ENCODE measurements at places on chromosomes 5 and 9.

DNA sequence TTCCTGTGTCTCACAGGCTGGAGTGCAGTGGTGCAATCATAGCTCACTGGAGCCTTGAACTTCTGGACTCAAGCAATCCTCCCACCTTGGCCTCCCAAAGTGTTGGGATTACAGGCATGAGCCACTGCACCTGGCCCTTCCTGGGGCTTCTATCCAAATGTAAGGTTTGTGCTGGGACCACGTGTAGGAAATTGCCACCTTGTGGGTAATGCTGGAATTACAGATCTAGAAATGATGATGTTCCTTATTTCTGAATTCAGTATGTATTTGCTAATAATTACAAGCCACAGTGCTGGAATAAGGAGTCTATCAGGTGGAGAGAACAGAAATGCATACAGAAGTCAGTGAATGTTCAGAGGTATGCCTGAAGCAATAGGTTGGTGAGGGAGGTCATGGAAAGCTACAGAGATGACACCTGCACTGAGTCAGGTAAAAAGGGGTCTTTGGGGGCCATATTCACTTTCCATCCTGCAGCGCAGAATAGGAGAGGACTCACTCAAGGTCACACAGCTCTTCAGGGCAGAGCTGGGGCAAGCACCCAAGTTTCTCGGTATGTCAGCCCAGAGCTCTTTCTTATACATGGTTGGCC lies 8.8 kb upstream of the IGFBPL1 start:
- peak; percentile 27 for DNase-seq

DNA sequence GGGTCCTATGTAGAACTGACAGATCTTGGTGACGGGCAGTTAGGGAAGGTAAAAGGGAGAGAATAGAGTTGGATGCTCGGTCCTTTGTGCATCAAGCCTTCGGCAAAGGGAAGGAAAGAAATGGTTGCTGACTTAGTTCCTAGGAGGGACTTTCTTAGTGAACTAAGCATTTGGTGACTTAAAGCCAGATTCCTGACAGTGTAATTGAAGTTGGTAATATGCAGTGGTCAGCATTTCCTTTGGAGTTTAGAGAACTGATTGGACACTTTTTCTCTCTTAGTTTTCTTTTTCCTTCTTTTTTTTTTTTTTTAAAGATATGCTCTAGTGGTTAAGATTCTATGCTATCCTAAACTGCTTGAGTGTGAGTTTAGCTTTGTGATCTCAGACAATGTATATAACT lies 2.3 kb downstream of the CLTA start:
- DNase-seq: no peak

GRCh38 chr9:113737517-113738271 lies 138.4 kb upstream of the ZNF618 start:
- DNase-seq: peak; percentile 56

- no peak for DNase-seq
These were observed 17.1 kb downstream of the ENG start for GRCh38 chr9:127837346-127837745.

- peak; percentile 27 for DNase-seq
These were observed 796 bp downstream of the LNPEP start for GRCh38 chr5:96936431-96937320.

DNA sequence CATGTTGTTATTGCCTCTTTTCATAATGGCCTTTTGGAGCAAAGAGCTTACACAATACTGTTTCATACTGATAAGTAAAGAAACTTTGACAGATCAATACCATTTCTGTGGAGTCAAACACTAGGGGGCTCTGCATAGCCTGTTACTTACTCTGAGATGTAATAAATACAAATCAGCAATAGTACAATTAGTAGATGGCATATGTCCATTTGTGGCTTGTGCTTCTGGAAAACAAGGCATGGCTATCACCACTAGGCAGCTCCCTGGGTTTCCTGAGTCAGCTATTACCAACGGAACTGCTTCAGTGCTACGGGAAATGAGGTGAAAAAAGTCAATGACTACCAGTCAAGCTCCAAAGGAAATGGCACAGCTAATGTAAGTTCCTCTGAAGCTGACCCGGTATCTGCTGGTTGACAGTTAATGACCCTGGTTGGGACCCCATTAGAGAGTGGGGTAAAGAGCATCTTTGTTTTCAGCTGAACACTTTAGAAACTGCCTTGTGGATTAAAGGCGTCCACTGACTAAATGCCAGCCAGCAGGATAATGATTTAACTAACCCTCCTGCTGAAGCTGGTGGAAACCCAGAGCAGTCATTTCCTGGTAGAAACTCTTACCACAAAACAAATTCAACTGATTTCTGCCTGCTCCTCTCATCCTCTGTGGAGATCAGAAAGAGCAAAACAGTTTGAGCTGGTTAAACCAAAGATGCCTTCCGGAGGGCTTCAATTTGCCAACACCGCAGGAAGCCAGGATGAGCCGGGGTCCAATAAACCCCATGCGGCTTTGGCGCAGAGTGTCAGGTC lies 69.0 kb upstream of the FAM169A start:
- peak; percentile 75 for DNase-seq

DNA sequence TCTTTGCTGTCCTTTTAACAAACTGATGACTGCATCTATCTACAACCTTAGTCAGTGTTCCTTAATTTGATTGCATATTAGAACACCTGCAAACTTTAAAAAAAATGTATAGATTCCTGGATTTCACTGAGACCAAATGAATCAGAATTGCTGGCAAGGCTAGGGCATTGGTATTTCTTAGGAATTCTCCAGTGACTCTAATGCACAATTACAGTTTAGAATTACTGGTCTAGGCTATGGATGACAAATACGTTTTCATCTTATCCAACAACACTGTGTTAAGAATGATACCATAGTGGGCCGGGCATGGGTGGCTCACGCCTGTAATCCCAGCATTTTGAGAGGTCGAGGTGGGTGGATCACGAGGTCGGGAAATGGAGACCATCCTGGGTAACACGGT lies 545.9 kb upstream of the RIOK2 start:
- DNase-seq: peak; percentile 18

- no peak for DNase-seq
These were observed 144.7 kb downstream of the APBA1 start for GRCh38 chr9:69527454-69527853.

DNA sequence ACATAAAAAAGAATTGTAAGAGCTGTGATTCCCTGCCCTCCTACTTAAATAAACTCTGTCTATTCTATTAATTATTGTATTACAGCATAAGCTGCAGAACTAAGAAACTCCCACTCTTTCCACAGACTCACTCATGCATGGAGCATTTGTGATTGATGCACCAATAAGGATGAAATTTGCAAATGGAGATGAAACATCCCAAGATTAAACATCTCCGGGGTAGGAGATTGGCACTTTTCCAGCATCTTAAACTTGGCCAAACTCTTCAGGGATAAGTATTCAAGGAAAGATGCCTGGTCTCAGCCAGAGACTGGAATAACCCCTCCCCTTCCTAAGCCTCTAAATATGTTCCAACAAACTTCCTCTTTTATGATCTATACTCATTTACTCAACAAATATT lies 472.0 kb downstream of the ACTL7B start:
- DNase-seq: peak; percentile 18

DNA sequence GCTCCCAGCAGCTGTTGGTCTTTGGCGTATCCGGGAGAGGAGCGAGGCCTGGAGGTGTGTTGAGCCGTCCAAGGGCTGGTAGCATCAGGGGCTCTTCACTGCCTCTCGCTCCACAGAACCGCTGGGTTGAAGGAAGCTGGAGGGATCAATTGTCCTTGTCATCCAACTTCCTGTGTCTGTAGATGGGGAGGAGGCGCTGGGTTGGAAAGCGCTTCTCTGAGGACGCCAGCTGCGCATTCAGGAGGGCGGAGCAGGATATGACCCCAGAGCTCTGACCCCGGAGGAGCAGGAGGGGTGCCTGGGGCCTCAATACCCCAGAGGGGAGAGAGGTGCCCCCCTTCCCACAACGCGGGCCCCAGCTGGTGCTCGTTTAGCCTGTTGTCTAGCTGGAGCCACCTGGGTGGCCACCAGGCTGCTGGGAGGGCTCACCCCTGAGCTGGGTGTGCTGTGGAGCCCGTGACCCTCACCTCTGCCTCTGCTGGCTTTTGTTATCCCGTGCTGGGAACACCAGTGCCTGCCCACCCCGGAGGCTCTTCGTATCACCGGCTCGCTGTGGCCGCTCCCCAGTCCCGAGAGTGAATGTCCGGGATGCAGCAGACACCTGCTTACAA lies 2.0 kb upstream of the DBH start:
- no peak for DNase-seq

- DNase-seq: no peak
These were observed 62.1 kb upstream of the FANCC start for GRCh38 chr9:95379630-95380029.

DNA sequence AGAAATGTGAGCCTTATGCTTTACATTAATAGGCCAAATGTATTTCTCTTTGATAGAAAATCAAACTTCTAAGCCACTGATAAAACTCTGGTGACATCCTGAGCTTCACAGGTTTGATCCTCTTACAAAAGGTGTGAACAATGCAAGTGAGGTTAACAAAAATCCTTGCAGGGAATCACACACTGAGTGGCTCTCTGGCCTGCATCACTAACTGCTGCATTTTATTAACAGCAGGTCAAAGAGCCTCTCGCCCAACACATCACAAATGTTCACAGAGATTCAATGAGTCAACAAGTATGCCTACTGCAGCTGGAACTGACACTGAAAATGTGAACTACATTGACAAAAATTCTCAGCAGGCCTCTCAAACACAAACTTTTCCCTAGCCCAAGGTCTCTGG lies 122.3 kb downstream of the SEMA5A start:
- DNase-seq: peak; percentile 37

- DNase-seq: peak; percentile 68
These were observed at the start of gene NCS1 for GRCh38 chr9:130172161-130172857. Gene NCS1 (plus strand): TSS chr9:130172404. CDS start chr9:130172664, 260 bp downstream.

GRCh38 chr9:116005205-116005604 lies 148.4 kb upstream of the PAPPA start:
- no peak for DNase-seq

- DNase-seq: peak; percentile 13
These were observed 46.7 kb upstream of the TMC1 start for GRCh38 chr9:72474676-72475075.

- DNase-seq: no peak
These were observed 26.9 kb downstream of the PBX3 start for GRCh38 chr9:125774106-125774505.

GRCh38 chr9:75615284-75615683 lies 275.2 kb upstream of the PCSK5 start:
- no peak for DNase-seq

GRCh38 chr5:57938174-57938557 lies 455.6 kb upstream of the ACTBL2 start:
- no peak for DNase-seq

DNA sequence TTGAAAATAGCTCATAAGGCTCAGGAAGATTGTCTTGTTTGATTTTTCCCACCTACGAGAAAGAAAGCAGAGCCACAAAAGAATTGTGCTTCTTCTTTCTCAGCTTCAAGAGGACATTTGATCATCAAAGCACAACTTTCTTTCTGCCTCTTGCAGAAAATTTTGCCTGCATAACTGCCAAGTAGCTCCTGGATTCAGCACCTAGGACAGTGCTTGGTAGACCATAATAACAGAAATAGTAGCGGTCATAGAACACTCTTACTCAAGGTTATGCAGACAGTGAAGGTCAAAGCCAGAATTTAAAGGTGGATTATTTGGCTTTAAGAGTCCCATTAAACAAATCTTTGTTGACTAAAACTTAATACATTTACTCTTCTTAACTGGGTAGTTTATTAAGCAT lies 594.7 kb upstream of the CCNG1 start:
- DNase-seq: no peak

- peak; percentile 88 for DNase-seq
These were observed 28.6 kb upstream of the SELENOP start for GRCh38 chr5:42840269-42840668.

DNA sequence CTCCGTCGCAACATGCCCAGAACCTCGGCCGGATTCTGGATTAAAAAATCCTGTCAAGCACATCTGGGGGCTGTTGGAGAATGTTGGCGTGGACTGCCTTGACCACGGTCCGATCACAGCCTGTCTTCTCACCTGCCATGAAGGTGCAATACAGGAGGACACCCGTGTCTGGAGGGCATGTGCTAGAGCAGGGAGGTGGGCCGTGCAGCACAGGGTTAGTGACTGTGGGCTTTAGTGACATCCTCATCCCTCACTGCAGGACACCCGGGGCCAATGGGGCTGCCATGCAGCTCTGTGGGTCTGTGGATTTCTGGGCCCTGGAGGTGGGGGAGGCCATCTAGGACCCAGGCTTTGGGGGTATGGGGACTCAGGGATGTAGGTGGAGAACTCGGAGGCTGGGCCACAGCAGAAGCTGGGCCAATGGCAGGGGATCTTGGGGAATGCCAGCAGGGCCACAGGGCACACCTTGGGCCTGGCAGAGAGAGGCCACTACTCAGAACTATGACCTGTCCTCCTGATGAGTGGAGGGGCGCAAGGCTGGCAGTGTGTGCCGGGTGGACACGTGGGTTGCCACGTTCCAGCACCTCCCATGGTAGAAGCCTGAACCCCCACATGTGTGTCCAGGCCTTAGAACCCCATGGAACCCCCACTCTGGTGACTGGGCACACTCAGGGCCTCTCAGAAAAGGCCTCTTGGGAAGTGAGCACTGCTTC lies 23.3 kb downstream of the ZDHHC11B start:
- DNase-seq: no peak

DNA sequence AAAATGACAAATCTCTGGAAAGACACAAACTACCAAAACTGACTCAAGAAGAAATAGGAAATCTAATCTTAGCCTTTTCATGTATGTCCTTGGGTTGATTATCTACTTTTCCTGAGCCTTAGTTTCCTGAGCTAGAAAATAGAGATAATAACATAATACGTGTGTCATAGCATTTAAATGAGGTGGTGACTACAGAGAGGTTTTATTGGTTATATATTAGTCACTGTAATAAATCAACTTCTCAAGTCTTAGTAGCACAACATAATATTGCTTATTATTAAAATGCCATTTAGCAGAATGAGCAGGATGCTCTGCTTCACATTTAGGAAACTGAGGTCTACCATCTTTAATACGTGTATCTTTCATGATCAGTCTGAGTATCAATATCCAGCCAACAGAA lies 7.1 kb upstream of the PJA2 start:
- DNase-seq: peak; percentile 22

GRCh38 chr5:99025298-99026045 lies 96.7 kb upstream of the CHD1 start:
- DNase-seq: no peak

DNA sequence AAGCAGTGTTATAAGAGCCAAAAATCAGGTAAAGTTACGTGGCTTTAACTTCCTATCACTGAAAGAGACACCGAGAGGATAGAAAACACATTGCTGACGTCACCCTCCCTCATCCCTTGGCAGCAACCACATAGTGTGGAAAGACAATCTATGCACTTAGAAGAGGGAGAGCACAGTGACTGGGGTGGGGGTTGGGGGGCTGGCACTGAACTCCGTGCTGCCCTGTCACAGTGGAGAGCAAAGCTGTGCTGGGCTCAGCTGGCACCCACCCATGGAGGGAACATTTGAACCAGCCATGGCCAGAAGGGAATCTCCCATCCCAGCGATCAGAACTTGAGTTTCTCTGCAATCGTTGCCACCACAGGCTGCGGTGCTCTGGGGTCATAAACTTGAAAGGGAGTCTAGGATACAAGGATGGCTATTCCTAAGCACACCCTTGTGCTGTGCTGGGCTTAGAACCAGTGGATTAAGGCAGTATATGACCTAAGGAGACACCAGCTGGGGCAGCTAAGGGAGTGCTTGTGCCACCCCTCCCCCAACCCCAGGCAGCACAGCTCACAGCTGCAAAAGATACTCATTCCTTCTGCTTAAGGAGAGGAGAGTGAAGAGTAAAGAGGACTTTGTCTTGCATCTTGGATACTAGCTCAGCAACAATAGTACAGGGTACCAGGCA lies 73.4 kb downstream of the KIAA0825 start:
- no peak for DNase-seq

- no peak for DNase-seq
These were observed 3.9 kb upstream of the NFIB start for GRCh38 chr9:14317667-14318320.
